Muscle of leg (tissue), 16 donors: ENCODE measurements at places on chromosomes 5 and 9. TPM values are rescaled to one million over a fixed set of nuclear protein-coding genes. Genes with fewer than 3 reads are reported as not detected.

GRCh38 chr9:119951591-119951990 lies 582.4 kb upstream of the BRINP1 start:
- no peak overlapping the region for H3K27ac ChIP-seq
- peaks cover 2% of the 10 kb centered on the region for H3K4me1 ChIP-seq
- no peak overlapping the region for H3K4me3 ChIP-seq
- no peaks in the 10 kb centered on the region for H3K27me3 ChIP-seq
- no peak for DNase-seq

DNA sequence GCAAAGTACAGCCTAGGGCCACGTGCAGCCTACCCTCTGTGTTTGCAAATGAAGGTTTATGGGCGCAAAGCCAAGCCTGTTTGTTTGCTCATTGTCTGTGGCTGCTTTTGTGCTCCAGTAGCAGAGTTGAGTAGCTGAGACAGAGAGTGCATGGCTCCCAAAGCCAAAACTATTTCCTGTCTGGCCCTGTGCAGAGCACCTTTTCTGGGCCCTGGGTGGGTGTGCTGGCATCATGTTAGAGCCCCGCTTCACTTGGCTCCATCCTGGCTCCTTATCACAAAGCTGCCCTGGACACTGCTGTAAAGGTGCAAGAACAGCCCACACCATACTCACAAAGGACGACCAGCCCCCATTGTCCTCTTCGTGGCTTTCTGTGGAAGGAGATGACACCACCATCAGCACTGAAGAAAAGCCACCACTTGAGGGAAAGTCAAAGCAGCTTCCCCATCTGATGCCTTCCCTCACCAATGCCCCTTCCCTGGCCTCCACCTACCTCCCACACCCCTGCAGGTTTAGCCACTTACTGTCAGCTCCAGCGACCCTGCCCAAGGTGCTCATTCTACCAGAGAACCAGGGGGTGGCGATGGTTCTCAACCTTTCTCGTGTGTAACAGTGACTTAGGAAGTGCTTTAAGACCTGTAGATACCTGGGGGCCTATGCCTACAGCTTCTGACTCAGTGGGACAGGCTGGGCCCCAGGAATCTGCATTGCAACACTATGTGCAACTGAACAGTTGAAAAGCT lies 23.4 kb downstream of the LCP2 start:
- peaks cover 2% of the 10 kb centered on the region for H3K27me3 ChIP-seq
- peaks cover 17% of the 10 kb centered on the region for H3K4me1 ChIP-seq
- H3K36me3 ChIP-seq = no peaks in the 10 kb centered on the region
- no peak overlapping the region for H3K4me3 ChIP-seq

DNA sequence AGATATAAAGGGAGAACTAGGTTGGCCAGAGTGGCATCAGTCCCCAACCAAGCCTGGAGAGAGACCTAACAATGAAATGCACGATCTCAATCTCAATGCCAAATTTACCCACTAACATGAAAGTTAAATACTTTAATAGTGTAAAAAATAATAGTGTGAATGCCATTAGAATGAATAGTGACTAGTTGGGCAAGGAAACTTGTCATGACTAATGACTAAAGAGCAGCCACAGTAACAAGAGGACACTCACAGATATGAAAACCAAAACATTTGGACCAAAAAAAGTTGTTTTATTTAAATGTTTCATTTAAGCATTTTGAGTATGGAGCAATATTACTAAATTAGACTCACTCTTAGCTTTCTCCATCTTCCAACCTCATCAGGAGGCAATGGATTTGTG lies 1853.8 kb downstream of the EFNA5 start:
- H3K27ac ChIP-seq = no peak overlapping the region
- no peaks in the 10 kb centered on the region for H3K36me3 ChIP-seq
- no peaks in the 10 kb centered on the region for H3K27me3 ChIP-seq
- no peaks in the 10 kb centered on the region for H3K4me1 ChIP-seq
- DNase-seq = no peak

DNA sequence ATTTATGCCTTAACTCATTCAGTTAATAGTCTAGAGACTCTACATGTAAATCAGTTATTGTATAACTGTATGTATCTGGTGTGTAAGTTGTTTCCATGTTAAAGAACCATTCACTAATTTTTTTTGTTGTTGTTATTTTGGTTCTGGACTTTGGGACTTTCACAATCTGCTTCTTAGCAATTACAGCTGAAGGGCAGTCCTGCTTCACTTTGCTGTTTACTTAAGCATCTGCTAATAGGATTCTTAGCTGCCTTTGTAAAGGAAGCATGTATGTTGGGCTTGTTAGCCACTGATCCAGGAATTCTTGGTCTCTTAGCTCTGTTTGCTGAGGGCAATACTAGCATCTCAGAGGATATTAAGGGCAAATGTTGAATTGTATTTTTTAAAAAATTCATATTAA lies 97.0 kb downstream of the FOCAD start:
- no peaks in the 10 kb centered on the region for H3K4me1 ChIP-seq
- no peaks in the 10 kb centered on the region for H3K36me3 ChIP-seq
- no peak overlapping the region for H3K27ac ChIP-seq
- no peak overlapping the region for H3K4me3 ChIP-seq

The NACC2 gene
- total RNA-seq = 9.3 TPM
